GM19239 (cell line): ENCODE measurements at places on chromosomes 1 and 21.

GRCh38 chr1:237701534-237701933 lies 189.2 kb downstream of the ZP4 start:
- no peak for DNase-seq

DNA sequence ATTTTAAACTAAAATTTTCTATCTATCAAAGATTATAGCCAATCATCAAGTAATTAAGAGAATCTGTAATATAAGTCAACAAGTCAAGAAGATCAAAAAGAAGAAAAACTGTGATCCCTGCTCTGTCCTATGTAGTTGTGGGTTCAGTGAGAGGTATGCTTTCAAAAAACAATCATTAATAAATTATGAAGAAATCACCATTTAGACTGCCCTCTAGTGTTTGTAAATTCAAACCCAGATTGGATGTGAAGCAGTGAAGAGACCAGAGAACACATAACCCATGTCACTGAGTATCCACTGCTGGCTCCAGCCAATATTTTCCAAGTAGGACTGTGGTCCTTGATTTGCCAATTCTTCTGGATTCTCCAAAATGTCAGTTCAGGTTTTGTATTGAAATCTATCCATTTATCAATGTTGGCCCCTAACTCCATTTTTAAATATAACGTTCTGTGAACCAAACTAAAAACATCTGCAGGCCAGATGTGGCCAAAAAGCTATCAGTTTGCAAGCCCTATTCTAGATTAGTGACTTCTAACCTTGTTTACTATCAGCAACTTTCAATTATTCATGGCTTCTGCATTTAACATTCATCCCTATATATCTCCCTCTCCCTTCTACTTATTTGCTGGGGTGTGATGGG lies 467.5 kb upstream of the CXADR start:
- no peak for DNase-seq

DNA sequence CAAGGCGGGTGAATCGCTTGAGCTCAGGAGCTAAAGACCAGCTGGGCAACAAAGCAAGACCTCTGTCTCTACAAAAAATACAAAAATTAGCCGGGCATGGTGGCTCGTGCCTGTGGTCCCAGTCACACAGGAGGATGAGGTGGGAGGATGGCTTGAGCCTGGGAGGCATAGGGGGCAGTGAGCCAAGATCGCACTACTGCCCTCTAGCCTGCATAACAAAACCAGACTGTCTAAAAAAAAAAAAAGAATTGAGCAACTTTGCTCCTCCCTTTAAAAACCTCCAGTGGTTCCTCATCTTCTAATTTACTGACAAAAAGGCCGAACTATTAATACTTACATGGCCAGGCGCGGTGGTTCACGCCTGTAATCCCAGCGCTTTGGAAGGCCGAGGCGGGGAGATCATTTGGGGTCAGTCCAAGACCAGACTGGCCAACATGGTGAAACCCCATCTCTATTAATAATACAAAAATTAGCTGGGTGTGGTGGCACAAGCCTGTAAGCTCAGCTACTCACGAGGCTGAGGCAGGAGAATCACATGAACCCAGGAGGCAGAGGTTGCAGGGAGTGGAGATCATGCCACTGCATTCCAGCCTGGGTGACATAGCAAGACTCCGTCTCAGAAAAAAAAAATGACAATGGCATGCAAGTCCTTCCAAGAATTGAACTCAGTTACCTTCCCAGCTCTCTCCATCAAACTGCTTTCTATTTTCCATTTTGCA lies 4.4 kb downstream of the ACBD3 start:
- no peak for DNase-seq

GRCh38 chr1:104991702-104992101 lies 1242.0 kb downstream of the AMY1C start:
- no peak for DNase-seq

DNA sequence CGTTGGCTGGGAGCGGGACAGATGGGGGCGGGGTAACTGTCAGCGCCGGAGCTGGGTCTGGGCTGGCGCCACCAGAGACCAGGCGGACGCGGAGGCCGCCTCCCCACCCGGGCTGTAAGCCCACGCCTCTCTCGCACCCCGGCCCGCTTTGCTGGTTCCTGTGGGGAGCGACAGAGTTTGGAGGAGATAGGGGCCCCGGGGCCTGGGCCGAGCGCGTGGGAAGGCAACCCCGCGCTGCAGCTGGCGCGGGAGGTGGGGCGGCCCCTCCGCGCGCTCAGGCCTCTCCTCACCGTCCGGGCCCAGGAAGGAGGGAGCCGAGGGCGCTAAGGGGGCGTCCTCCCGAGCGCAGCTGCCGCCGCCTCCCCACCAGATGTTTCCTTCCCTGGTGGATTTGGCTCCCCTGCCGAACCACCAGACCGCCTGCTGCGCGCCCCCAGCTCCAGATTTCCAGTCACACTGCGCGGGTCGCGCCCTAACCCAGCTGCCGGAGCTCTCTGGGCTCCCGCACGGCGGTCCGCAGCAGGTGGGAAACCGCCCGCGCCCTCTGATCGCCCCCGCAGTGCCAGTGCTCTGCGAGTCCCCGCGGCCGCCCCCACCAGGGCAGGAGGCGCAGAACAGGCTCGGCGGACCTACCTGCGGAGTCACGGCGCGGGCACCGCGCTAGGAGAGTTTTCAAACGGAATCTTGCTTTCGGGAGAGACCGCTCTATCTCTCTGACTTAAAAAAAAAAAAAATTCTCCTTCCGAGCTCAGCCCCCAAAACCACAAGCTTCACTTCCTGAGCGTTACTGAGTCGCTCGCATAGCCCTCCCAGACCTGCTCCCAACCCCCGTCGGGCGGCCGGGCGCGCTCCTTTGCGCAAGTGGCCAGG lies 1.1 kb downstream of the GFI1 start:
- DNase-seq = peak; percentile 58

- DNase-seq = no peak
These were observed 513.0 kb downstream of the PTPRU start for GRCh38 chr1:29749024-29749945.

GRCh38 chr1:209086486-209087192 lies 496.9 kb upstream of the CAMK1G start:
- DNase-seq = peak; percentile 33

- no peak for DNase-seq
These were observed 12.5 kb upstream of the OLFML2B start for GRCh38 chr1:162036163-162036562.

- no peak for DNase-seq
These were observed 51.3 kb downstream of the KCND3 start for GRCh38 chr1:111938123-111938522.

DNA sequence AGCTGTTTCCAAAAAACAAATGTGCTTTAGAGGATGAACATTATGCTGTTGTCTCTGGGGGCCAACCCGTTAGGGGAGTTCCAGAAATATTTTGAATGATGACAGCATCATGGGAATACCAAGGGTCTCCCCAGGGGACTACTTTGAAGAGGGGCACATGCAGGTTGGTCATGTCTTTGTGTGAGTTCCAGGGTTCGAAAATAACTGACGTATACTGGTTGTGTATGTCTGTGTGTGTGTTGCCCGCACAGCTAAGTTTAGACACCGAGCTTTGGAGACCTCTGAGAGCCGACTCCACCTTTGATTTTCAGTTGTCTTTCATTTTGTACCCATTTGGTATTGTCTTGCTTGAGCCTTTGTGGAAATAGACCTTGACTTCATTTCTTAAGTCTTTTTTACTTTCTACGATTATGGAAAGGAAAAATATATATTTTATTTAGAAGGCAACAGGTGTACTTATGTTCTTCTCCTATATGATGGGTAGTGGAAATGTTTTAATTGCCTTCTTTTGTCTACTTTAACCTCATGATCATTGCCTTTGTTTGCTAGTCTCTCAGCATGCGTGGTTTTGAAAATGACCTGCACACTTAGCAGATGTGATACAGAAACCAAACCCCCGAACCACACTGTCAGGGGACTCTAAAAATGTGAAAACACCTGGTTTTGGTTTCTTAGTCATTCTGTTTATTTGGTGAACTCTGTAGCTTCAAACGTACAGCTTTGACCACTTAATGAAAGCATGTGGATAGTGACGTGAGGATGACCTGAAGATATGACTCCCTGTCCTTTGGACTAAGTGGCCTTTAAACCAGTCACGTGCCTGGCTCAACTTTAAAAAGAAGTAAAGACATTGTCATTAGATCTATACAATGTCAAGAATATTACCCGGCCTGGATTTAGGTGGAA lies 56.5 kb downstream of the GALNT2 start:
- DNase-seq = peak; percentile 72

- no peak for DNase-seq
These were observed 13.3 kb downstream of the SMIM12 start for GRCh38 chr1:34846265-34846664.

- no peak for DNase-seq
These were observed 623 bp downstream of the CAPN2 start for GRCh38 chr1:223712850-223713474.

DNA sequence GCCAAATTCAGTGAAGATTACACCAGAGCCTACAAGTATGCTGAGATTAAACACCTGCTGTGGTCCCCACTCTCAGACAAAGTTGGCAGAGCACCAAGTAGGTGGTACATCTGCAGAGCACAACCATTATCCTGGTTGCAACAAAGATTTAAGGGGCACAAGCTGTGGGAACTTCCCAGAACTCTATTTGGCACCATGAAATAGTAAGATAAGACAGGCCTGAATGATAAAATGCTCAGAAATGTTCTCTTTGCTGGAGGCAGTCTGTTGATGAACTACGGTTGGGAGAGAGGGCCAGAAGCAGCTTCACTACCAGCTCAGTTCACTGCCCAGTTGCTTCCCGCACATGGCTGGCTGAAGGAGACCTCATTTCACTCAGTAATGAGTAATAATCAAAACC lies 19.9 kb downstream of the RPL5 start:
- no peak for DNase-seq

GRCh38 chr21:42346866-42347600 lies 3.8 kb downstream of the TFF2 start:
- no peak for DNase-seq

DNA sequence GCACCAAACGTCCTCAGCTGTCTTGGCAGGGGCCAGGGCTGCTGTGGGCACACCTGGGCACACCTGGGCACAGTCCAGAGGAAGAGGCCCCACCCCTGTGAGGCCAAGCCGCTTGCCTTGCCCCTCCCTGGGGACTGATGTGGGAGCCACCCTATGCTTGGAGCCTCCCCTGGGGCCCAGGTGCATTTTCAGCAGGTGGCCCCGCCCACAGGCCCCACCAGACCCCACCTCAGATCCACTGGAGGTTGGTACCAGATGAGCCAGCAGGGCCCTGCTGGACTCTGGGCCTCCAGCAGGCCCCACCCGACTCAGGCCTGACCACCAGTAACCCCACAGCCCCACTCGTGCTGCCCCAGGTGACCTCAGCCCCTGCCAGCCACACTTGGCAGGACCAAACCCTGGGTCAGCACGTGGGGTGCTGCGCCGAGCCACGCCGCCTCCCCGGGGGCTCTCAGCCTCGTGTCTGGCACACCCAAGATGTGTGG lies 8.8 kb downstream of the SLC19A1 start:
- DNase-seq = no peak

- no peak for DNase-seq
These were observed 879 bp upstream of the PLPPR5 start for GRCh38 chr1:99005537-99005942.

DNA sequence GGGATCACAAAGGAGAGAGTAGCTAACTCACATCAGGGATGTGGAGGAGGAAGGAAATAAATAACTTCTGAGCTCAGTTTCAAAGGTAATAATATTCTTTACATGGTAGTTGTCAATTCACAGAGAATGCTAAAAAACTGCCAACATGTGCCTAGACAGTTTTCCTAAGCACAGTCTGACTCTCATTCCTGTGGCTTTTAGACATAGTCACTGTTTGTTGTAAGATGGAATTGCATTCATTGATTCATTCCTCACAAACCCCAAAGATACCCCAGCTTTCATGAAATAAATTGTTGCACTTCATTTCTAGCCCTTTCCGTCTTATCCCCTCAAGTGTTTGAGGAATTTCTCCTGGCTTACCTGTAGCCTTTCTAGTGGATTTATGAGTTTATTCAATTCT lies 263.9 kb downstream of the NTNG1 start:
- no peak for DNase-seq

- DNase-seq = no peak
These were observed 1357.4 kb upstream of the ADGRL4 start for GRCh38 chr1:80363689-80364475.

- no peak for DNase-seq
These were observed 33.0 kb downstream of the AK4 start for GRCh38 chr1:65180977-65181376.

- no peak for DNase-seq
These were observed 429.8 kb upstream of the VAMP3 start for GRCh38 chr1:7341145-7341905.

GRCh38 chr1:1491601-1492000 lies 20.0 kb downstream of the ATAD3B start:
- no peak for DNase-seq

DNA sequence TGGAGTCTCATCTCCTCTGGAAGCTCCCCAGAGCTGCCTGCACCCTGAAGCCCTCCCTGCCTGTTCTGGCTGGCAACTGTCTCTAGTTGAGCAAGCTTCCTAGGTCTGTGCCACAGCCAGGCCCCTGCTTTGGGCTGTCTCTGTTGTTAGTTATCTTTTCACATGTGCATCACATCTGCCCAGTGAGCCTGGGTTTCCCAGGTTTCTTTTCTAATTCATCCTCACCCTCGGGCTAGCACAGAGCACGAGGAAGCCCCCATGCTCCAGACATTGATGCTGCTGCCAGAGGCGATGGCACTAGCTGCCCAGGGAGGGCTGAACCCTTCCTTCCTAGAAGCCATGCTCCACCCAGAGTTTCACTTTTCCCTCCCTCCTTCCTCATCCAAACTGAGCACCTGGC lies 27.2 kb downstream of the RASSF5 start:
- DNase-seq = no peak

- no peak for DNase-seq
These were observed 80.2 kb downstream of the FMN2 start for GRCh38 chr1:240171907-240172306.

DNA sequence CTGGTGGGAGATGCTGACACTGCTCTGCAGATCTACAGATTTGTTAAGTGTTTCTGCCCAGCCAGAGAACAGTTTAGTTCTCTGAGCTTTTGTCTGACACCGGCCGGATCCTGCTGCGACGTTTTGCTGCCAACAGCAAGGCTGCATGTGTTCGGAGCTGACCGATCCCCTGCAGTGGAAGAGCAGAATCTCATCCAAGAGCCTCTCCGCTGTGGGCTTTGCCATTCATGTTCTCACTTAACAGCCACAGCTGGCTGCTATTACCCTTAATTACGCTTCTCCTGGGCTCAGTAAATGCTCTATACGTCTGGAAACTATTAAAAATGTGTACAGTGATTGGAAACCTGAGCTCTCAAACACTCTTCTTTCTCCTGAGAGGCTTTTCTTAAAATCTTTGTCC lies 105.3 kb downstream of the BCAR3 start:
- no peak for DNase-seq
